ENCODE measurements at places on chromosomes 16 and 17. TPM values are rescaled to one million over a fixed set of nuclear protein-coding genes. Genes with fewer than 3 reads are reported as not detected.

- DNase-seq = no peak
These were observed 64.7 kb downstream of the KCNJ18 start for GRCh38 chr17:21756856-21757619.

- peak; percentile 52 for DNase-seq
These were observed at the start of gene RAB11FIP4 for GRCh38 chr17:31391496-31391949. TSS of gene RAB11FIP4 (plus strand) at chr17:31391675. CDS start at chr17:31391853, 178 bp downstream.

GRCh38 chr16:57593021-57593420 is 35.4 kb upstream of the ADGRG1 start:
- no peak for DNase-seq

DNA sequence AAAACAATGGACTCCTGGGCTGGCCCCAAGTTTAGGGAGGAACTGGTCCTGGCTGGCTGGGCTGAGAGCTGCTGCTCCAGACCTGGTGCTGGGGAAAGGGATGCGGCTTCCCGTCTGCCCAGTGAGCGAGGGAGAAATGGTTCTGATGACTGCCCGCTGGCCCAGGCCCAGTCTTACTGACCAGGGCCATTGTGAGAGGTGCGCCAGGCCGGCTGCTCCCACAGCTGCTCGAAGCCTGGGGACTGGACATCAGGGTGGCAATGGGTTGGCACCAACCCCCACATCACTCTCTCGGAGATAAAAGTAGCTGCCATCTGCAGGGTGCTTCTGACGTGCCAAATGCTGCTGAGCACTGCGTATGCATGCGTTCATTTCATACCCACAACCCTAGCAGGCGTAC is 53.2 kb downstream of the IRF8 start:
- no peak for DNase-seq

Gene SLC5A10
- total RNA-seq = not detected

Measured in Right ventricle myocardium inferior (tissue), 1 donor.